DMS79 (cell line): ENCODE measurements at places on chromosomes 5 and 9.

GRCh38 chr5:32909207-32909606 lies 198.1 kb downstream of the NPR3 start:
- DNase-seq = no peak

DNA sequence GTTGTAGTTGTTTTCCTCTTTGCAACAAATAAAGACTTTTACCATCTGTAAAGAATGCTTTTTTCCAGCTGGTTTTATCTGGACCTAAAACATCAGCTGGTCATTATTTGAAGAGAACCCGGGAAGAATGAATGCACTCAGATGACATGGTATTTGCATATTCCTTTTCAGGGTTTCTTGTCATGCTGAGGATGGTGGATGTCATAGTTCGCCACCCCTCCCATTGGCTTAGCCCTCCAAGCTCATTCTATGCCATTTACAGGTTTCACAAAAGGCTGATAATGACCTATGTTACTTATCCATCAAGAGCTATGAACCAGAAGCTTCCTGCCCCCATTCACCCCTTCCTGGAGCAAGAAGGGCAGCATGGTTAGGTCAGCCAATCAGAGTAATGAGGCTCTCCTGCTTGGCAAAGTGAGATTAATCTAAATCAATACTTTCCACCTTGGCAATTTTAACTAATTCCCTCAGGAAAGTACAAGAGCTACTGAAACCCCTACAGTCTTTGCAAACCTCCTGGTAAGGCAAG lies 440.5 kb upstream of the TLE4 start:
- DNase-seq = no peak

GRCh38 chr5:142278627-142279026 lies 46.2 kb downstream of the SPRY4 start:
- DNase-seq = no peak

DNA sequence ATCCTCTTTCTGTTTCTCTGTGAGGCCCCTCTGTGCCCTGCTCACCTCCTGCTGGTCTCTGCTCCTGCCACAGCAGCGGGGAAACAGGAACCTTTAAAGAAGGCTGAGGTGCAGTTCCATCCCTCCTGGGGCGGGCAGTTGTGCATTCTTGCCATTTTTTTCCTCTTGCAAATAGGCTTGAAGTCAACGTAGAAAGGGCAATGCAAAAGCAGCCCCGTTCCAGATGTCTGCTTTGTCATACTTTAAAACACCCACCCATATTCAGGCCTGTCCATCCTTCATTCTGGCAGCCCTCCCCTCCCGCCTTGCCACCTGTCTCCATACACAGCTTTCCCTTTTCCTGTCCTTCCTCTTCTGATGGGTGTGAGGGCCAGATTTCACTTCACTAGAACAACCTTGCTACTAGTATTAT lies 65.4 kb upstream of the KLF9 start:
- no peak for DNase-seq

GRCh38 chr9:115597330-115597895 lies 479.5 kb upstream of the TNC start:
- DNase-seq = no peak
